ENCODE measurements at places on chromosomes 13 and 19.

DNA sequence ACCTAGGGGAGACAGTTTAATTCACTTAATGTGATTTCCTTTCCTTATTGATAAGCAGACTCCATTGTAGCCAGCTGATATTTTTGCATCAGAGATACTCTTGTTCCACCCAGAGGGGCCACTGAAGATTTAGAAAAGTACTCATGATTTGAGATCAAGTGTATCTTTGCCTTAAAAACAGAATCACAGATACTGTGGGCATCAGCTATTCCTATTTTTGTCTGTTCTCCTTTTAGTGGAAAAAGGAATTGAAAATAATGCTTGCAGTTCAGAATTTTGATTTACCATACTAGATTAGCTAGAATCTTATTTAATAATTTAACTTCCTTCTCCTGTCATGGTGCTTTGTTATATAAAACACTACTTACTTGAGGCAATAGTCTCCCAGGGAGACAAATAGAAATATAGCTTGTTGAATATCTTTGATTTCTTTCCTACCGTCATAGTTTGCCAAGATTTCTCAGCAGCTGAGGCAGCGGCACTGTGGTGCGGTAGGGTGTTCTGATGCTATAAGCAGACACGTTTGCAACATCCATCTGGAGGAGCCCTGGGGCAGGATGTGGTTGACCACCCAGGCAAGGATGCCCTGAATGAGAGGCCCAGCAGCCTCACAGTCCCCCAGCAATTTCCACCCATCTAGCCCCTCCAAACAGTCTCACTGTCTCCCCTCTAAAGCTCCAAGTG lies 47.0 kb upstream of the RAP2A start:
- DNase-seq = no peak

GRCh38 chr13:105220881-105221280 lies 1314.6 kb downstream of the EFNB2 start:
- DNase-seq = no peak

DNA sequence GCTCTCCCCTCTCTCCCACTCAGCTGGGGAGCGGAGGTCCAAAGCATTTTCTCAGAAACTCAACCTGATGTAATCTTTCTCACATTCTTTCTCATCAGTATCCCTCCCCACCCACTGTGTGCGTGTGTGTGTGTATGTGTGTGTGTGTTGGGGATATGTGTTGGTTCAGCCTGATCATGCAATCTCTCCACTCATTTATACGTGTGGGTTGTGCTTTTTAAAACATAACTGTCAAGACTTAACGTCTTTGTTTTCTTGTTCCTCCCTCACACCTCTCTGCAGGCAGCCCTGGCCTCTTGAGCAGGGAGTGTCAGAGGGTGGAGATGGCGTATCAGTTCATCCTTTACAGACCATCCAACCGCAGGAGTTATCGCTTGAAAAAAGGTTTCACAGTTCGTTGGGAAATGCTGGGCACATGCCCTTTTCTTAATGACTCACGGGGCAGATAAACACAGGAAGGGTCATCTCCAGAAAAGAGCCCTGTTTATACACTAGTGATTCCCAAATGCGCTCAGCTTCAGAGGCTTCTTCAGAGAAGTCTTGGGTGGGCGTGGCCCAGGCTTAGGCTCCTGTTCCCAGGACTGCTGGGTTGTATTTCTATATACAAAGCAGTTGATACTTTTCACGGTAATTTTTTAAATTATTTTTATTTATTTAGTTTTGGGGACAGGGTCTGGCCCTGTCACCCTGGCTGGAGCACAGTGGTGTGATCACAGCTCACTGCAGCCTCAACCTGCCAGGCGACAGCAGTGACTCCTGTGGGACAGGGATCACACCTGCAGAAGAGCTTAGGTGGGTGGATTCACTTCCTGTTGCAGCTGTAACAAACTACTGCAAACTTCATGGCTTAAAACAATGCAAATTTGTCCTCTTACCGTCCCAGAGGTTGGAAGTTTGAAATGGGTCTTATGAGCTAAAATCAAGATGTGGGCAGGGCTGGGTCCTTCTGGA lies 60.3 kb downstream of the CCDC70 start:
- no peak for DNase-seq

- peak; percentile 81 for DNase-seq
Observed at GRCh38 chr19:1503089-1503924, 9.5 kb downstream of the ADAMTSL5 start.

DNA sequence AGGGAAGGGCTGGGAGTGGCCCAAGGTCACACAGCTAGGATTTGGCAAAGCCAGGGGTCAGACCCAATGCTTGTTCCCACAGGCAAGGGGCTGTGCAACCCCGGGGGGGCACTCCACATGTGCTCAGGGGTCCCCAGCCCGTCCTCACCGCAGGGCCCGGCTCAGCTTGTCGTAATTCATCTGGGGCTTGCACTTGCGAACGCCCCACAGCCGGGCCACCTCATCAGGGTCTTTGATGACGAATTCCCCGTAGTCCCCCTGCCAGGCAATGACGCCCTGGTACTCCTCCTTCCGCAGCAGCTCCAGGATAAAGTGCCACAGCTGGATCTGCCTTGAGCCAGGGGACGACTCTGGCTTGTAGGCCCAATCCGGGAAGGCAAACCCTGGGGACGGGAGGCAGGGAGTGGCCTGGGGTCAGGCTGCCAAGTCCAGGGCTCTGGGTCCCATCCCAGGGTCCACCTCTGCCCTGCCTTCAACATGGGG lies 4.7 kb downstream of the ERF start:
- DNase-seq = no peak

DNA sequence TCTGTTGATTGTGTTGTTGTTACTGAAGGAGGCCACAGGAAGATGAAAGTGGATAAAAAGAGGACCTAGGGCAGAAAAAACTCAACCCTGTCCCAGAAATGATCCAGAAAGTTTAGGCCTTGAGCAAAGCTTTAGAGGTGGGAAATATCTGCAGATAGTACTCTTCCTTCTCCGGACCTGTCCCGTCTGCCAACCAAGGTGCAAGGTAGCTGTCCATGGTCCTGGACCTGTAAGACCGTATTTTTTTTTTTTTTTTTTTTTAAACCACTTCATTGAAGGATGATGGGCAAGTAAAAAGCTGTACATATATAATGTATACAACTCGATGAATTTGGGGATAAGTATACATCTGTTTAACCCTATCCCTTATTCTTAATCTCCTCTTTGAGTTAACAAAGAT lies 225.9 kb downstream of the OLFM4 start:
- no peak for DNase-seq

GRCh38 chr19:50340331-50340730 lies 11.2 kb upstream of the KCNC3 start:
- no peak for DNase-seq

DNA sequence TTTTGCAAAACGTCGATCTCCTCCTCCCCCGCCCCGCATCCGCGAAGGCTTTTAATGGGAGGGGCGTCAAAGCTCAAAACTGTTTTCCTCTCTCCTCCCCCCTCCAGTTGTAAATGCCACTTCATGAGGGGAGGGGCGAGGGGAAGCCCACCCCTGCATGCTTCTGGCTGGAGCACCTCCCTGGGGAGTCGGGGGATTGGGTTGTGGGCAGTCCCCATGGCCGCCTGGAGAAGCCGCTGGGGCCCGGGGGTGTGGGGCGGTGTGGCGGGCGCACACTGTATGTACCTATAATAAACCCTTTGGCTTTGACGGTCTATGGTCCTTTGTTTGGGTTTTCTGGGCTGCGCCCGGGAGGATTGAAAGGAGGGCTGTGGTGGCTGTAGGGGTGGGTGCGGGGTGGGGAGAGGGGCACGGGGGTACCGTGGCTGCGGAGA lies 505 bp upstream of the SHKBP1 start:
- DNase-seq = no peak

- DNase-seq = no peak
Observed at GRCh38 chr13:84605927-84606326, 723.7 kb upstream of the SLITRK1 start.

GRCh38 chr19:13149628-13150186 lies 468 bp downstream of the STX10 start:
- peak; percentile 74 for DNase-seq

- no peak for DNase-seq
Observed at GRCh38 chr19:2750808-2751437, 11.1 kb upstream of the SLC39A3 start.

GRCh38 chr19:3365836-3366752 lies at the start of gene NFIC:
TSS of gene NFIC (plus strand) at chr19:3366583. CDS start at chr19:3366637, 54 bp downstream.
- peak; percentile 72 for DNase-seq

GRCh38 chr13:103772576-103772975 lies 706.4 kb upstream of the SLC10A2 start:
- DNase-seq = no peak

GRCh38 chr19:17599780-17600179 lies 44.3 kb downstream of the COLGALT1 start:
- DNase-seq = no peak

- no peak for DNase-seq
Observed at GRCh38 chr19:40411125-40411842, 1.9 kb downstream of the PRX start.

DNA sequence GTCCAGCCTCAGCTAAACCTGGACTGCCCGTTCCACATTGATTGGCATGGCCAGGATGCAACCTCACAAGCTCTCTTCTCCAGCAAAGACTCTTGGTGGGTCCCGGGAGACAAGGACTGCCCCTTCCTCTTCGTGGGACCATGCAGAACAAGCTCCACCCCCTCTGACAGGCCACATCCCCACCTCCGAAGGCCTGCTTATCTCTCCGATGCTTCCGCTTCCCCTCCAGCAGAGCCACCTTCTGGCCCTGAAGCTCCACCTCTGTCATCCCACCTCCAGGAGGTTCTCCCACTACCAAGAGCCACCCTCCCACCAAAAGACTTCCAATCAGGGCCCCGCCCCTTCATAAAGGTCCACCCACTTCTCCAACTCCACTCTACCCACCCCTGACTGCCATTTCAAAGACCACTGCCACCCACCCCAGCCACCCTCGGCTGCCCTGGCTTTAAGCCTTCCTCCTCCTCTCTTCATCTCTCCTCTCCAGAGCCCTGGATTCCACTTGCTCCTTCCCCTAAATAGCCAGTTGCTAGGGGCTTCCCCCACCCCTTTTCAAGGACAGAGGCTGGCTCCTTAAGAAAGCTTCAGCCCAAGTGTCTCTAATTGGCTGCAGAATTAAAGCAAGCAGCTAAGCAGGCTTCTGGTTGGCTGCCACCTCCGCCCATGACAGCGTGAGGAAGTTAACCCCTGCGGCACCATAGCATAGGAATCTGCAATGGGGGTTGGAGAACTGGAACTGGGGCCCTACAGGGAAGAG lies 9.9 kb downstream of the LRFN1 start:
- no peak for DNase-seq

GRCh38 chr19:2327773-2328400 lies 499 bp downstream of the LSM7 start:
- peak; percentile 67 for DNase-seq

GRCh38 chr19:40642051-40642706 lies 41.0 kb downstream of the LTBP4 start:
- DNase-seq = no peak

DNA sequence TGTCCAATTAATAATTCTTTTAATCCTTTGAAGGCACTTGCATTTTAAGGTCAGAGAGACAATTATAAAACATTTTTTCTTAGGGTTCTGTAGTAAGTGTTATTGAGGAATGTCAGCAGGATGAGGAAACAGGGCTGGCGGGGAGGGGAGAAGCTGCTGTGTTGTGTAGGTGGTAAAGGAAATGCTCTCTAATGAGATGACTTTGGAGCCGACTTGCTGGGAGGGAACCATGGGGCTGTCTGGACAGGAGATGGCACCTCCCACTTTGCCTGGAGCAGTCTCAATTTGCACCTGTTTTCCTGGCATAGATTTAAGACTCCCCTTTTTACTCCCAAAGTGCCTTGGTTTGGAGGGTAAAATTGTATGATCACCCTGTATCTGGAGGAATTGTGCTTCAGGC lies 230.4 kb downstream of the ATP8A2 start:
- DNase-seq = no peak

GRCh38 chr19:31252441-31252840 lies 96.8 kb downstream of the TSHZ3 start:
- DNase-seq = no peak

DNA sequence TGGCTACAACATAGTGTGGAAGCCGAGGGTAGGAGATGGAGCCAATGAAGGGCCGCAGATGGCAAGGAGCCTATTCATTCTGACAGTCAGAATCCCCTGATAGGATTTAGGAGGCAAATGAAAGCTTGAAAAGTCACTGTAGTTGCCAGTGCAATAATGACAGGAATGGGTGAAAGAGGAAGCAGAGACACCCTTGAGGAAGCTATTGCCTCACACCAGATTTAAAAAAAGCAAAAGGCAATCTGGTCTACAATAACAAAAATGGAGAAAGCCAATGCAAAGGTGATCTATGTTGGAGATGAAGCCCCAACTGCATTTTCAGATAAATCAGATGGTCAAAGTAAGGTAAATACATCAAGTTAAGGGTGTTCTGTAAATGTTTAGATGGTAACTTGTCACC lies 158.5 kb downstream of the TUBA3C start:
- DNase-seq = no peak

DNA sequence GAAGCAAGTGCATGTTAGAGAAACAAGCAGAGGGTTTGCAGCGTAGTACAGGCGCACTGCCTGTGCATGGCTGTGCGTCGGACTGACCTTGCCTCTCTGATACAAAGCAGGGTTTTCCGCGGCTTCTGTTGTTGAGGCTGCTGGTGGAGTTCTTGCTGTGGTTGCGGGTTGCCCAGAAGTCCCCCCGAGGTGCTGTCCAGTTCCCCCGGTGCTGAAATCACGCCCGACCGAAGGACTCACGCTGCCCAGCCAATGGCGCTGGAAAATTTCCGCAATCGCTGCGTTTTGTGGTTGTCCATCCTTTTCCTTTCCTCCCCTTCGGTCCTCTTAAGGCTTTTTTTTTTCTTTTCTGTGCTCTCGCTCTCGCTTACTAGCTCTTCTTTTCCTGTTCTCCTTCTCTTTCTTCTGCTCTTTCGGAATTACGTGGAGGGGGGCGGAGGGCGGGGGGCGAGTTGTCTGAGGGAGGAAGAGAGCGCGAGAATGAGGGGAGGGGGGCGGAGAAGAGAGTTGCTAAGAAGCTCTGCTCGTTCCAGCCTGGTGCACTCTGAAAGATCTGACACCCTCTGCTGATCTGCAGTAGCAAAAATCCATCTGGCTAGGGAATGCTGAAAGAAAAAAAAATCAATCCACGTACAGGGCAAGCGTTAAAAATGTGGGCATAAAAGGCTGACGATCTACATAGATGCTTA lies at the start of gene SLITRK1:
Gene SLITRK1 (minus strand): TSS at position 558 of the 689 bp plus-strand sequence. CDS start 967 bp downstream, outside the sequence.
- DNase-seq = no peak

DNA sequence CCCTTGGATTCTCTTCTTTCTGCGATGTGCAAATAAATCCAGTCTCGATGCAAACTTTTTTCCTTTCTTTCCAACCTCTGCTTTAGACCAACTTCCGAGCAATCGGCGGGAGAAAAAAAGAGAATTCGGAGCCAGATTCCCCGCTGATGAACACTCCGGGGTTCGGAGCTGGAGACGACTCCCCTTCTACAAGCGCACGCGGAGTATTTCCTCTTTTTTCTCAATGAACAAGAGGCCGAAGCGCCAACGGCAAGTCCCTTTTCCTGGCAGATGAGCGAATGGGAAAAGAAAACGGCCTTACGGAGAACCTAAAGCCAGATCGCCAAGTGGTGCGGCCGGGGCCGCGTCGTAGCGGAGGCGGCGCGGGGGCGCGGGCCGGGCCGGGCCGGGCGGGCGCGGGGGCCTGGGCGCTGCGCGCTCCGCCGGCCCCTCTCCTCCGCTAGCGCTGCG lies 250 bp downstream of the SPRY2 start:
- DNase-seq = no peak
